ENCODE measurements at places on chromosomes 4 and X.

GRCh38 chrX:26522501-26522900, 306.5 kb downstream of the MAGEB5 start:
- no peak for DNase-seq

GRCh38 chr4:39658756-39659155, 20.1 kb upstream of the SMIM14 start:
- DNase-seq, result no peak

DNA sequence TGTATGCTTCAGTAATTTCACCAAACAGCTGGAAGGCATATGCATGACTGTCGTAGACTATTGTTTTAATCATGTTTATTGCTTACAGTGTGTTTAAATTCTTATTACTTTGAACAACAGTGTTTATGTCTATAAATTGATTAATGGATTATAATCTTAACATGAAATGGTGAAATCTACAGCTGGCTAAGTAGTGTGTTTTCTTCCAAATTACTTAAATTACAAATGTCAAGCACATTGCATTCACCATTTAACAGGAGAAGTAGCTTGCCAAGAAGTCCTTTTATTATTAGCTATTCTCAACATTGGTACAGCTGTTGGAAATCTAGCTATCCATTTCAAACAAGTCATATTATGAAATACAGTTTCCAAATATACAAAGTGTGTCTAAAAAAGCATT, 849.3 kb upstream of the PCDH10 start:
- no peak for DNase-seq

DNA sequence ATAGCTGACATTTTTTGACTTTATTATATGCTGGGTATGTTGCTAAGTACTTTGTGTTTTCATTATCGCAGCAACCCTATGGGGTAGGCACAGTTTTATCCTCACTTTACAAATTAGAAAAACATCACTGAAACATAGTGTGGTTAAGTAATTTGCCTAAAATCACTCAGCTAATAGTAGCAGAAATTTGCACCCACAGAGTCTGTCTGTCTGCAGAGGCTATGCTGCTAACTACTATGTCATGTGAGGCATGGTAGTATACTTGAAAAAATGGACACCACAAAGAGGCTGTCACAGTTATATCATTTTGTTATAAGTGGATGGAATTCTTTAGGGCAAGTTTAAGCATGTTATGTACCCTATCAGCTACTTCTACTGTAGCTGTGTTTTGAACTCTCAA, 69.0 kb downstream of the STAG2 start:
- no peak for DNase-seq

DNA sequence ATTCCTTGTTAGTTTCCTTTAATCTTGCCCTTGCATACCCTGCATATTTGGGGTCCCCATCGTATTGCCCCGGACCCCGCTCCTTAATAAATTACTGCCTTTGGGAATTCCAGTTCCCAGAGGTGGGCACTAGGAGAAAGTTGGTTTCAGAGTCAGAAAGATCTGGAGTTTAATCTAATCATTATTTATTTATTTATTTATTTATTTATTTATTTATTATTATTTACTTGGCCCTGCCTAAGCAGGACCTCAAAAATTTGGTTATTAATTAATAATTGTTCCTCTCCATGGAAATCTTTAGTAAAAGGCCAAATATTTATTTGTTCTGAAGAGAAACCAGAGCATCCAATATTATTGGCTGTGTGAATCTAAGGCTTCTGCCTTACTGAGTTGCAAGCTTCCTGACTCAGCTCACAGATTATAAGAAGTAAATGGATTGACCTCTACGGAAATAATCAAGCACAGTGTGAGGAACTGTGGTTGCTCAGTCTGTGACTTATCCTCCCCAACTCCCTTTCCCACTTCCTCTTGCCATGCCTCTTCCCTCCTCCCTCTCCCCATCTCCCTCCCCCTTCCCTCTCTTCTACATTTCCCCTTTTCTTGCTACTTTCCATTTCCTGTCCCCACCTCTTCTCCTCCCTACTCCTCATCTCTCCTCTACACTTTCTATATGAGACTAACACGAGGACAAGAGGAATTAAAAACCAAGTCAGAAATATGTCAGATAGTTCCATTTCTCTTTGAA, 61.5 kb upstream of the AP1S2 start:
- DNase-seq, result no peak

- no peak for DNase-seq
Measured at GRCh38 chr4:12495211-12495610, 988.9 kb downstream of the RAB28 start.

All from head of caudate nucleus (tissue), 42 donors.